A549 treated with Hydrocortisone at 1 μM for 4 hours (cell line): ENCODE measurements at places on chromosomes 16 and 17. TPM values are rescaled to one million over a fixed set of nuclear protein-coding genes. Genes with fewer than 3 reads are reported as not detected.

GH2 gene
- not detected in 5 replicates for total RNA-seq

LPO gene
- total RNA-seq, result 0.07 TPM in 1 of 5 replicates, not detected in the others

CRYBA1 gene
- not detected in 5 replicates for total RNA-seq

AKTIP gene
- total RNA-seq, result 20.0 to 30.5 TPM (median 25.7 TPM) in 5 replicates

C17orf78 gene
- total RNA-seq, result not detected in 5 replicates

FNDC8 gene
- 0.06 to 0.16 TPM (median 0.08 TPM) in 5 replicates for total RNA-seq

KRTAP9-2 gene
- total RNA-seq, result not detected in 5 replicates

CCDC144A gene
- total RNA-seq, result 0.69 to 1.4 TPM (median 1.2 TPM) in 5 replicates

ACSM3 gene
- 3.3 to 4.4 TPM (median 3.7 TPM) in 5 replicates for total RNA-seq

NLRC3 gene
- total RNA-seq, result 0.01 to 0.03 TPM in 2 of 5 replicates, not detected in the others

ITGAD gene
- total RNA-seq, result 0.02 to 0.06 TPM (median 0.05 TPM) in 3 of 5 replicates, not detected in the others

GRIN2C gene
- total RNA-seq, result 0.15 to 0.30 TPM (median 0.18 TPM) in 5 replicates

CSH2 gene
- not detected in 5 replicates for total RNA-seq
